NCI-H774 (cell line): ENCODE measurements at places on chromosomes 1 and 21.

GRCh38 chr1:159983681-159984080 lies 29.6 kb upstream of the SLAMF9 start:
- no peak for DNase-seq

DNA sequence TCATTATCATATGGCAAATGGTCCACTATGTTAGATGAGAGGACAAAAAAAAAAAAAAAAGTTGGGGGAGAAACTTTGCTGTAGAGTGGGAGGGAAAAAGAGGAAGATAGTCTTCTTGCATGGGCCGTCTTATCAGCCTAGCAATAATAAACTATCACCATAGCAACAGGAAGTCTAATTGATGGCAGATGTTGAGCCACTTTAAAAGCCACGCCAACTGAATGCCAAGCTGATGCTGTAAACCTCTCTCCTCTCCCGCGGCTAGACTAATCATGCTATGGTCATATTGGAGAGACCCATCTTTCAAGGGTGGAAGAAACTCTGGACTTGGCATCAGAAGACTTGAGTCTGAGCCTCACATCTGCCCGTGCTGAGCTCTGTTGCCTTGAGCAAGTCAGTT lies 122.2 kb upstream of the HOOK1 start:
- no peak for DNase-seq

GRCh38 chr1:170698301-170699275 lies 34.7 kb downstream of the PRRX1 start:
- no peak for DNase-seq

GRCh38 chr1:213584272-213584671 lies 403.5 kb upstream of the PROX1 start:
- no peak for DNase-seq

GRCh38 chr1:228149406-228150119 lies at the start of gene GJC2:
GJC2 (plus strand) TSS chr1:228149930; CDS start chr1:228157759, 7,829 bp downstream.
- DNase-seq = no peak

DNA sequence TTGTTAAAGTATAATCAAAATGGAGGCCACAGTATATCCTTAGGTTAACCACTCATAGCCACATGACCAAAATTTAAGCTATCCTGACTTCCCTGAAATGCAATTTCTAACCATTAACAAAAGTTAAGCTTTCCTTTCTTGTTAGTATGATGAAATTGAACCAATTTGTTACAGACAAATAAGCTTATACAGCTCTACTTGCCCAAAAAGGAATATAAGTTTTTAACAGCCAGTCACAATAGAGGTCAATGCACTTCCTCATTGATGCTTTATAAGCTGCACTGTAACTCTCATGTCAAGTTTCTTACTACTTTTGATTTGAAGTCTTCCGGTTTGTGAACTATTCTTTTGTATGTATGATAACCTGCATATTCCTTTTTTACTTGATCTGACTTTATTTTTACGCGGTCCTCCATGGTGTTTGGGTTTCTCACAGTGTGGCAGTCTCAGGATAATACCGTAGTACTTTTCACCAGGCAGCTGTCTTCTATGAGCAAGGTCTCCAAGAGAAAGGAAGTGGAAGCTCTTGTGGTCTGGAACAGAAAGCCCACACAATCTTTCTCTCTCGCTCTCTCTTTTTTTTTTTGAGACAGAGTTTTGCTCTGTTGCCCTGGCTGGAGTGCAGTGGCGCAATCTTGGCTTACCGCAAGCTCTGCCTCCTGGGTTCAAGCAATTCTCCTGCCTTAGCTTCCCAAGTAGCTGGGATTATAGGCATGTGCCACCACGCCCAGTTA lies 331.6 kb downstream of the SRGAP2C start:
- no peak for DNase-seq

GRCh38 chr1:56803561-56804156 lies 15.5 kb downstream of the FYB2 start:
- DNase-seq = peak; percentile 27

GRCh38 chr21:32733356-32733755 lies 5.5 kb upstream of the SYNJ1 start:
- DNase-seq = no peak

- no peak for DNase-seq
These were observed 5.8 kb upstream of the CTSE start for GRCh38 chr1:206029484-206029883.

- DNase-seq = no peak
These were observed 19.3 kb upstream of the ZNF326 start for GRCh38 chr1:89975540-89976125.

GRCh38 chr1:213123536-213123935 lies 72.5 kb downstream of the RPS6KC1 start:
- no peak for DNase-seq

DNA sequence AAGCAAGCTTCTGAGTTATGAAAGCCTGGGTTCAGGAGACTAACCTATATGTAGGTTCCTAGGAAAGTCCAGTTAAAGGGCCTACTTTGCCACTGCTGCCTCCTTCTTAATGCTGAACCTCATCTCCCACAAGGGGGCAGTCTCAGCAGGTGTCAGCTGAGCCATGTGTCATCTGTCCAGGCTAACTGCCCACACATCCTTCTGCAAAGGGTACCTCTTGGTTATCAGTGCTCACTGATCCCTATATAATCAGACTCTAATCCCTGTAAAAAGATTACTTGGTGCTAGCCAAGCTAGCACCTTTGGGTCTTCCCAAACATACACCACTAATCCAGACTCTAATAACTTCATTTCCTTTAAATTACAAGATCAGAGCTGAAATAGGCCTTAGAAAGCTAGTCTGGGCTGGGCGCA lies 9.0 kb downstream of the PRDX1 start:
- DNase-seq = peak; percentile 61

GRCh38 chr1:178486100-178487069 lies 10.4 kb downstream of the CLEC20A start:
- DNase-seq = no peak

DNA sequence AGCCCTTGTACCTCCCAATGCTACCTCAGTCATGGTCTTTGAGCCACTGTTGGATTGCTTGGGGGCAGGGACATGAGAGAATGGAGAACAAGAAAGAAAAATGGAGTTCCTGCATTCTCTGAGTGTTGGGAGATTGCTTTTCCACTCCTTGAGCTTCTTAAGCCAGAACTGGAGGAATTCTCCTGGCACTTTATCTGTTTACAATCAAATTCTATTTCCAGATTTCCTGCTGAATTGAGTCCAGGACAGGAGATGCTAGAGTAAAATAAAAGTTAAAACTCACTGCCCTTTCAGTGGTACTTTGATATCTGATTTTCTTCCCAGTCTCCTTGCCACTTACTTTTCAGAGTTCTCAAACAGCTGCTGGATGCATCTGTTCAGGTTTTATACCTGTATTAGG lies 24.4 kb upstream of the DEPDC1 start:
- DNase-seq = no peak

DNA sequence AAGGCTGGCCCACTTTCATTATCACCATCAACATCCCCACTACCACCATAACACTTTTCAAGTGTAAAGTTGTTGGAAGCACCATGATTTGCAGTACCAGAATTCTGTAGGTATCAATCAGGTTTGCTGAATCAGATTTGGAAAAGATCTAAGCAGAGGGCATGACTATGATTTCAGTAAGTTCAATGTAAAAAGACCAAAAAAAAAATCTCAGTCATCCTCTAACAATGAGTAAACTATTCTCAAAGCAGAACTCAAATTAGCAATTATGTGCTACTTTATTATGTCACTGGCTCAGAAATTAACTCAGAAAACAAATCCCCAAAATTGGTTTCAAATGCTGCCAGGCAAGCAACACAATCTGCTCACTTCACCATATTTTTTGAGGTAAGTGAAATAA lies 187.8 kb upstream of the HP1BP3 start:
- DNase-seq = no peak

GRCh38 chr1:82991569-82991968 lies 1007.4 kb downstream of the TTLL7 start:
- DNase-seq = no peak

DNA sequence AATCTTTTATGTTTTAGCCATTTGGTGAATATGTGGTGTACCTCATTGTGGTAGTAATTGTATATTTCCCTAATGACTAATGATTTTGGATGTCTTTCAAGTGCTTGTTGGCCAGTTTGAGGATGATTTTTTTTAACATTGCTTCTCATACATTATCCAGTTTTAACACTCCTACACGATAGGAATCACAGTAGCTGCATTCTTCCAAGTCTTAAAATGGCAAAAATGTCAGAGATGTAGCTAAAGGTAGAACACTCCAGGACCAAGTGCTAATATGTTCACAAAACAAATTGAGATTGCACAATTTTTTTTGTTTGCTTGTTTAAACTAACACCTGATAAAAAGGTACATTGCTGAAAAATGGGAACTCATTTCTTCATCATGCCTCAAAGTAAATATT lies 11.7 kb downstream of the USP25 start:
- no peak for DNase-seq

DNA sequence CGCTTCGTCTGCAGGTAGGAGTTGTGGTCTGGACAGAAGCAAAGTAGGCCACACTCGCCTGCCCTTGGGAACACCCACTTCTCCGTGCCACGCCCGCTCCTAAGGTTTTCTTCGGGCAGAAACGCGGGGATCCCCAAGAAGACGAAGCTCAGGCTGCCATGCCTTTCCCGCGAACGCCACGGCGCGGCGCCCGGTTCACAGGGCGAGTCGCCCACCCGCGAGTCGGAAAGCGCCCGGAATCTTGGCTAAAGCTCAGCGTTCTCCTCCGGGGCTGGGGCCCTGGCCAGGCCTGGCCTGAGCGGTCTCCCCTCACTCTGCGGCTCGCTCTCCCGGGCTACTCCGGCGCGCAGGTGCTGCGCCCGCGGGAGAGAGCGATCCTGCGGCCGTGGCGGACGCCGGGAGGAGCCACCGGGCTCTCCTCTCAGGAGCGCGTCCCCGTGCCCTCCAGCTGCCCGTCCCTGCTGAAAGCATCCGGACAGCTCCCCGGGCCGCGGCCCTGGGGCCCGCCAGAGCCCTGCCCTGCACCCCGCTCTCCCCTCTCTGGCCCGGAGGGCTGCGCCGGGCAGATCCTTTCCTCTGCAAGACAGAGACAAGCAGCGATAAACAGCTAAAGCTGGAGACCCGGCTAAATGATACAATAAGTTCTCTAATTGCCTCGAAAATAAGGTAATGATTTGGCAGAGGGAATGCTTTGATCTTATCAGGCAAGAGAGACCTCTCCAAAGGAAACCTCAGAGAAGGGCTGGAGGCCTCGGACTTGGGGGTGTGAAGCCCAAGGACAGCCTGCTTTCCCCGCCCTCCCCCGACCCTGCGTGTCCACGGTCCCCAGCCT lies 6.7 kb upstream of the WNT2B start:
- DNase-seq = peak; percentile 29

GRCh38 chr1:217482356-217483102 lies 148.4 kb downstream of the GPATCH2 start:
- DNase-seq = no peak

DNA sequence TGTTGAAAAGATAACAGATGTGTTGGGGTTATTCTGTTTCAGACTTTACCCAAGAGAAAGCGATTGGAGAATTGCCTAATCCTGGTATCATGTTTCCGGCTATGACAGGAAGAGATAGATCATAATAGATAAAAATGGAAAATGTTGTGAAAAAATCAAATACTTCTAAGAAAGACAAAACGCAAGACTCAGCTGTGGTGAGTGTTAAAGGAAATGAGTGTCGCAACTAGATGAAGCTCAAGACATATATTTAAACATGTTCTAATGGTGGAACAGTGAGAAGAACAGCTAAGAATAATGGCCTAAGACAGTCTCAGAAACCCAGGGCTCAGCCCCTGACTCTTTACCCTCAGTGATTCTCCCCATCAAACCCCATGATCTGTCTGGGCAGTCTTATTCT lies 426.7 kb upstream of the RUNX1 start:
- no peak for DNase-seq

DNA sequence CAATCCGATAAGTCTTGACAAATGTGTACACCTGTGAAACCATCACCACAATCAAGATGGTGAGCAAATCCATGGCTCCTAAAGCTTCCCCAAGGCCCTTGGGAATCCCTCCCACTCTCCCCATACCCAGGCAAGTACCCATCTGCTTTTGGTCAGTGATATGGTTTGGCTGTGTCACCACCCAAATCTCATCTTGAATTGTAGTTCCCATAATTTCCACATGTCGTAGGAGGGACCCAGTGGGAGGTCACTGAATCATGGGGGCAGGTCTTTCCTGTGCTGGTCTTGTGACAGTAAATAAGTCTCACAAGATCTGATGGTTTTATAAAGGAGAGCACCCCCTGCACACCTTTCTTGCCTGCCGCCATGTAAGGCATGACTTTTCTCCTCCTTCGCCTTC lies 14.6 kb upstream of the GUCA2B start:
- no peak for DNase-seq

DNA sequence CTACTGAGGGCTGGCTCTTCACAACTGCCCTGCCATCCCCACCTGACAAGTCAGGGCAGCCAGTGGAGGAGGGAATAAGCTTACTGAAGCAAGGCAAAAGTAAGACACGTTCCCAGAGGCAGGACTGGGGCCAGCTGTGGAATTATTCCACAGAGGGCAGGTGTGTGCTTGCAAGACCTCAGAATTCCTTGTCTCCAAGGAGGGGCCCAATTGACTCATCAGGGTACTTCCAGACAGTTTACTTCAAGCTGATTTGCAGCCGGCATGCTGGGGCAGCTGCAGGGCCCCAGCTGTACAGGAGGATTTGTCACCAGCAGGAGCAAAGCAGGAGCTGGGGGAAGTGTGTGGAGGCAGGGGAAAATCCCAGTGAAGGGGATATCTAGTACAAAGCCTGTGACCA lies 167.5 kb upstream of the CAMK1G start:
- DNase-seq = no peak

DNA sequence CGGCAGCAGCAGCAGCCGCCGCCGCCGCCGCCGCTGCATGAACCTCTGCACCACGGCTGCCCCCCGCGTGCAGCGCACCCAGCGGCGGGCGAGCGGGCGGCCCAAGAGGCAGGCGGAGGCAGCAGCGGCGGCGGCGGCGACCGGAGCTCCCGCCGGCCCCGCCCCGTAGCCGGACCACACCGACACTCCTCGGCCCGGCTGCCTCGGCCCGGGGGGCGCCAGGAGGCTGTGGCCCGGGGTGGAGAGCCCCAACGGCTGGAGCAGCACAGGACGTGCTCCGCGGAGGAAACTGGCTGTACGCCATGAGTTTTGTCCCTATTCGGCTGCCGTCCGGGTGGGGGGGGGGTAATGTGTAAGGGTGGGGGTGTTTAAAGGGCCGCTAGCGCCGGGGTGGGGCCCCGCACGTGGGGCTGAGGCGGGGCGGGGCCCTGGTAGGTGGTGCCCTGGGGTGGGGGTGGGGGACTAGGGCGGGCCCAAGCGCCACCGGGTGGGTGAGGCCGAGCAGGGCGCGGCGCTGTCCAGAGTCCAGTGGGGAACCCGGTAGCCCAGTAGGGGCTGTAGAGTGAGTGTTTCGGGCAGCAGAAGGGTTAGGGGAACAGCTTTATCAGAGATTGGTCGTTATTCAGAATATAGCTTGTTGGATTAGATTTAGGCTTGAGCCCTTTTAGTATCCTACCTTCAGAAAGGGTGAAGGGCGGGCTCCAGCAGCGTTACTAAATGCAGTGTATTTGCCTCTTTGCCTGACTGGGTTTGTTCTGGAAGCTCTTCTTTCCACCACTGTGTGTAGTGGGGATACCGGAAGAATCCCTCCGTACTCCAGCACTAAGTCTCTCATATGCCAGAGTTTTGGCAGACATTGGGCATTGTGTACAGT lies at the start of gene FAM78B:
FAM78B (minus strand) TSS at position 304 of the 874 bp plus-strand sequence. CDS start 753 bp downstream, outside the sequence.
- DNase-seq = peak; percentile 85

GRCh38 chr1:226650236-226650841 lies 88.7 kb downstream of the ITPKB start:
- DNase-seq = no peak
